ENCODE measurements at places on chromosomes 13 and 19.

- DNase-seq: no peak
Observed at GRCh38 chr19:57058871-57059270, 60.9 kb upstream of the USP29 start.

- DNase-seq: no peak
Observed at GRCh38 chr19:39705578-39706188, 1.4 kb downstream of the LGALS14 start.

GRCh38 chr13:38309397-38309796 lies 40.3 kb upstream of the UFM1 start:
- peak; percentile 3 for DNase-seq

DNA sequence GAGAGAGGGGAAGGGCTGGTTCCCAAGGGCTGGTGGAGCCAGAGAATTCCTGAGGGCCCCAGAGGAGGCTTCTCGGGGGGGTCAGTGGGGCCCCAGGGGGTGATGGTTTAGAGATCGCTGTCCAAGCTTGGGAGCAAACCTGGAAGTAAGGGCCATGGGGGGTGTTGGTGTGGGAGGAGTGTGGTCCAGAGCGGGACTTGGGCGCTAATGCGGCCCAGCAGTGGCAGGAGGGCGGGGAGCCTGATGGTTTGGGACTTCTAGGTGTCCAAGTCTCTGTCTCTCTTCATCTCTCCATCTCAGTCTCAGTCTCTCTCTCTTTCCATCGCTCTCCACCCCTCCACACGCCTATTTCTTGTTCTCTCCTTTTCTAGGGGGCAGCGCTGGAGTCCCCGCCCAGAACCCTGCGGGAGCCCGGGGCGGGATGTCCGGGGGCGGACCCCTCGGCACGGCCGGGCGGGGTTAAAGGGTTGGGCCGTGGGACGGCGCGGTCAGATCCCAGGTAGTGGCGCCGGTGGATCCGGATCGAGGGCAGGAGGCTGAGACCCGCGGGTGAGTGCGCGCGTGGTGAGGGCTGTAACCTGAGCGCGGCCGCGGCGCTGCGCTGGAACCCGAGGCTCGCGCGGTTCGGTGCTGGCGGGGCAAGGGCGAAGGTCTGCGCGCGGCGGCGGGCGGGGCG lies at the start of gene CYP4F22:
CYP4F22 (plus strand) TSS at position 491 of the 676 bp plus-strand sequence. CDS start 16,812 bp downstream, outside the sequence.
- DNase-seq: no peak

GRCh38 chr19:58346961-58347929 lies 6.0 kb downstream of the A1BG start:
- peak; percentile 68 for DNase-seq

GRCh38 chr19:57435062-57435978 lies at the start of gene ZNF749:
Gene ZNF749 (plus strand): TSS chr19:57435325. CDS start chr19:57435579, 254 bp downstream.
- peak; percentile 98 for DNase-seq

DNA sequence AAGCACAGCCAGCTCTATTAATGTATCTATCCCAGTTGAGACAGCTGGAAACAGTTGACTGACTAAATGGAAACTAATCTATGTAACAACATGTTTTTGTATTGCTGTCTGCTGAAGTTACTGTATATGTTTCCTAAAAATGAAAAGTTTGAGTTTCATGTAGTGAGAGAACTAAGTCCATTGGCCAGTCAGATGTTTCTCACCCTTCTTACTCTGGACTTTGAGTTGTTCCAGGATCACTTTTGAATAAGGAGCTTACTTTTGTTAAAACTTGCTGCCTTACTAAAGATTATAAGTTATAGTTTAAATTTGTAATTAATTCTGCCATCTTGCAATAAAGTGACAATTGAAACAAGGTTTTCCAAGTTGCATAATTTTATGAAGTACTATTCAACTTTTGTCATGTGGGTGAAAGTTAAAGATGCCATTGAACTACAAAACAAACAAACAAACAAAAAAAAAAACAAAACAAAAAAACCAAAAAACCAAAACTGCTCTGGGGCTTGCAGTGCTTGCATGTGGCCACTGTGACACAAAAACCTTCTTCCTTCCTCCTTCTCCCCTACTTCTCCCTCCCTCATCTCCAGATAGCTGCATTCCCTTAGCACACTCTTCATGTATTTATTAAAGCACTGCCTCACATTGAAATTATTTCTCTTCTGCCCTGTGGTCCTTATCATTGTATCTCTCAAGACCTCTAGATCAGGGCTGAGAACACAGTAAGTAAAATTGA lies 15.3 kb downstream of the WDFY2 start:
- no peak for DNase-seq

GRCh38 chr19:14004619-14005348 lies 1.3 kb downstream of the RFX1 start:
- no peak for DNase-seq

DNA sequence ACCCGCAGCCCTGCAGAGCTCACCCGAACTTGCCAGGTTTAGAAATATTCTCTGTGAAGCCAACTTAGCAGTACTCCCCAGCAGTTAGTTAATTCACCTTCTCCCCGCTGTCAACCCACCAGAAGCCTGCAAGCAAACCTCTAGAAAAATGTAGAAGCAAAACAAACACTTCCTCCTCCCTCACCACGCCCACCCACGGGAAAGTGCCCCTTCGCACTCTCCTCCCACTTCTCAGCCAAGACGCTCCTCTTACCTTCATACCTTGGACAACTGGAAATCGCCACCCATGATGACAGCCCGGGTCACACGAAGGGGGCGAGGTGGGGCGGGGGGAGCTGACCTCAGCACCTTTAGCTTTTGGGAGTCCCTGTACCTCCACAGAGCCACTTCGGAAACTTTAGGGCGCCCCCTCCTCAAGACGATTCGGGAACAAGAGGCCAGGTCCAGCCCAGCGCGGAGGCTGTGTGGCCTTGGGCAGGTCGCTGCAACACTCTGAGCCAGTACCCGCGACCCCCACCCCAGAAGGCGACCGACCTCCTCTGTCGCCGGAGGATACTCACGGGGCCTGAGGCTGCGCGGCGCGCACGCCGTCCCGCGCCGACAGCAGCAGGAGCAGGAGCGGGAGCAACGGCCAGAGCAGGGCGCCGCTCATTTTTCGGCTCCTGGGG lies 485 bp downstream of the CPAMD8 start:
- no peak for DNase-seq

DNA sequence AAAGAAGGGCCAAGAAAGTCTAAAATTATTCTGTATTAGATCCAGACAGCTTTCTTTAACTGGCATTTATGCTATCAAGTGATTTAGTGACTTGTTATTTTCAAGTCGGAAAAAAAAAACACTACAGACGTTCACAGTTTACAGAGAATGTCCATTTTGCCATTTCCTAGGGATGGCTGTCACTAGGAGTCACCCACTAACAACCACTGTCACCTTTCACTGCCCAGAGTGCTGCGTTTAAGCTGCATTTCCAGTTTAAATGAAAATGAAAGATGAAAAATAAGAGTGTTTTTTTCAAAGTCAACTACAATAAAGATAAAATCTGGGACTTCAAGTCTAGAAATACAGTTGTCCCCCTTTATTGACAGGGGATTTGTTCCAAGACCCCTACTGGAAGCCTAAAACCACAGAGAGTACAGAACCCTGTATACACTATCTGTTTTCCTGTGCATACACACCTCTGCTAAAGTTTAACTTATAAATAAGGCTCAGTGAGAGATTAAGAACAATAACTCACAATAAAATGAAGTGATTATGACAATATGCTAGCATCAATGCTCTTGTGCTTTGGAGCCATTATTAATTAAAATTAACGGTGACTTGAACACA lies 112.5 kb downstream of the SACS start:
- no peak for DNase-seq

DNA sequence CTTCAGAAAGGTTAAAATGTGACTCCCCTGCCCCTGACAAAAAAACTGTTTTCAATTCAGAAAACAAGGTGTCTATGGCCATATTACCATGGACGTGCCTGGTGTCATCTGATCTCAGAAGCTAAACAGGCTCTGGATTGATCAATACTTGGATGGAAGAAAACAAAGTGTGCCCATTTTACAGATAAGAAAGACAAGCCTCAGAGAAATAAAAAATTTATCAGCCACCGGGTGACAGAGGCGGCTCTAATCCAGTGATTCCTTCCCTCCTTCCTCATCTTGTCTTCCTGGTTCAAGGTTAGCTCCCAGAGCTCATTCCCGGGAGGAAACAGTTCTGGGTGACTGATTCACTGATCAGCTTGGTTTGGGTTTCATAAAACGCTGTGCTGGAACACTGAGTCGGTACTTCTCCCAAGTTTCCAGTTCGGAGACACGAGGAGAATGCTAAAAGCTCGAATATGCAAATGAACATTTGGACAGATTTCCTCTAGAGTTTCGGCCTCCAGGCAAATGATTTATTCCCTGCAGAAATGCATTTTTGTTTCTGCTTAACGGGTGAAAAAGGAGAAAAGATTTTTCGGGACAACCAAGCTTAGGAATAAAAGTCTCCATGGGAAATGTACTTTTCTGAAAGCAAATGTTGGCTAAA lies 211.2 kb downstream of the UQCRFS1 start:
- DNase-seq: peak; percentile 18
